ENCODE measurements at places on chromosomes 12 and 14. TPM values are rescaled to one million over a fixed set of nuclear protein-coding genes. Genes with fewer than 3 reads are reported as not detected.
A peak's percentile ranks its signal among the peaks of the same experiment; 100 is the strongest.

GRCh38 chr12:10986812-10987211, at the start of gene TAS2R50:
Gene TAS2R50 (minus strand): TSS chr12:10986912. CDS start chr12:10986860, 52 bp downstream.
- no peak for DNase-seq
- no peak within 1 kb of the TSS for H3K4me3 ChIP-seq
- H3K27me3 ChIP-seq, result peaks cover 4% of the 10 kb centered on the region
- H3K4me1 ChIP-seq, result peaks cover 18% of the 10 kb centered on the region
- no peak within 1 kb of the TSS for H3K27ac ChIP-seq
- H3K36me3 ChIP-seq, result peaks cover 17% of the 10 kb centered on the region

GRCh38 chr12:52441320-52441911, 7.2 kb upstream of the KRT75 start:
- peaks cover 7% of the 10 kb centered on the region for H3K4me1 ChIP-seq
- H3K4me3 ChIP-seq, result no peak overlapping the region
- H3K27me3 ChIP-seq, result peaks cover 9% of the 10 kb centered on the region
- no peak for DNase-seq
- H3K27ac ChIP-seq, result no peak overlapping the region

GRCh38 chr14:31026077-31026449, at the start of gene STRN3:
Gene STRN3 (minus strand): TSS chr14:31026379. CDS start chr14:31026185, 194 bp downstream.
- no peak for DNase-seq
- no peaks in the 10 kb centered on the region for H3K36me3 ChIP-seq
- peak within 1 kb of the TSS; percentile 97 for H3K27ac ChIP-seq
- peaks cover 10% of the 10 kb centered on the region for H3K27me3 ChIP-seq
- peaks cover 27% of the 10 kb centered on the region for H3K4me1 ChIP-seq

GRCh38 chr12:32727237-32727636, 28.5 kb downstream of the YARS2 start:
- H3K27me3 ChIP-seq, result no peaks in the 10 kb centered on the region
- H3K4me1 ChIP-seq, result no peaks in the 10 kb centered on the region
- peaks cover 9% of the 10 kb centered on the region for H3K36me3 ChIP-seq
- no peak overlapping the region for H3K27ac ChIP-seq
- H3K4me3 ChIP-seq, result no peak overlapping the region

GRCh38 chr12:75722714-75723200, 211.3 kb upstream of the KRR1 start:
- H3K27ac ChIP-seq, result peak overlapping the region; percentile 73
- no peaks in the 10 kb centered on the region for H3K36me3 ChIP-seq
- H3K4me3 ChIP-seq, result peak overlapping the region; percentile 18
- H3K27me3 ChIP-seq, result no peaks in the 10 kb centered on the region
- peaks cover 15% of the 10 kb centered on the region for H3K4me1 ChIP-seq

DNA sequence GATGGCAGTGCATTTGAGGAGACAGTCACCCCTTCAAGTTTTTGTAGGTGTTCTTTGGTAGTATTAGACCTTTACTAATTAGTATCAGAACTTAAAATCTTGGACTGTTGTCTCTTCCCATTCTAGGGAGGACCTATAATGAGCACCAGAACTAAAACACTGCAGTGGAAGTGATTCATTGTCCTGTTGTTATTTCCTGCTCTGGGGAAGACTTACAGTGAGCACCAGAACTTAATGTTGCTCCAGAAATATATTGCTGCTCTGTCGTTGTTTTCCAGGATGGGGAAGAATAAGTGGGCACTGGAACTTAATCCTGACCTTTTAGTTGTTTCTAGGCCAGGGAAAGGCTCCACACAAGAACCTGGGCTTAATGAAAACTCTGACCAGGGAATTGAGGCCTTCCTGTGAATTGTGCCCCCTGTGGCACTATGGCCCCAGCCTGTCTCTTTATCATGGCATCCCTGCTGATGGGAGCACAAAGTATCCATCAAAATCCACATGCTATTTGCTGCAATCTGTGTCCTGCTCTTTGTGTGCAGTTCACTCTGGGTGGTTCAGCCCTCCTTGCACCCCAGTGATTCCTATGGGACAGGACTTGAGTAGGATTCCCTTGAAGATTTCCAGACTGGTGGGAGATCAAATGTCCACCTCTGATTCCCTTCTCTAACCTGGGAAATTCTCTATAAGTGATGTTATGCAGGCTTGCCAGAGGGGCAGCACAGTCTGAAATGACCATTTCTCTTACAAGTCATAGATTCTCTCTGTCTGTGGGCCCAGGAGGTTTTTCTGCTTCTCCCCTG, 175.8 kb downstream of the PAWR start:
- no peak overlapping the region for H3K27ac ChIP-seq

DNA sequence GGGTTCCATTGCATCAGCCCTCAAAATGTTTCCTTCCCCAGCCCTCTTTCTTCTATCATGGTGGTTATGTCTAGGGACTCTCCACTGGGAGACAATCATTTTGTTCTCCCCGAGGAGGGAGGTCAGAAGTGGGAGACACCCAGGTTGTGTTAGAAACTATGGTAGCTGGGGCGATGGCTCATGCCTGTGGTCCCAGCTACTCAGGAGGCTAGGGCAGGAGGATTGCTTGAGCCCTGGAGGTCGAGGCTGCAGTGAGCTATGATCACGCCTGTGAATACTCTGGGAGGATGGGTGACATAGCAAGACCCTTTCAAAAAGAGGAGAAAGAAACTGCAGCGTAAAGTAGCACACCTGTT, 13.0 kb upstream of the LRRC23 start:
- H3K36me3 ChIP-seq, result no peaks in the 10 kb centered on the region
- H3K4me1 ChIP-seq, result peaks cover 12% of the 10 kb centered on the region
- H3K4me3 ChIP-seq, result peak overlapping the region; percentile 85
- H3K27ac ChIP-seq, result peak overlapping the region; percentile 92
- peaks cover 7% of the 10 kb centered on the region for H3K27me3 ChIP-seq

DNA sequence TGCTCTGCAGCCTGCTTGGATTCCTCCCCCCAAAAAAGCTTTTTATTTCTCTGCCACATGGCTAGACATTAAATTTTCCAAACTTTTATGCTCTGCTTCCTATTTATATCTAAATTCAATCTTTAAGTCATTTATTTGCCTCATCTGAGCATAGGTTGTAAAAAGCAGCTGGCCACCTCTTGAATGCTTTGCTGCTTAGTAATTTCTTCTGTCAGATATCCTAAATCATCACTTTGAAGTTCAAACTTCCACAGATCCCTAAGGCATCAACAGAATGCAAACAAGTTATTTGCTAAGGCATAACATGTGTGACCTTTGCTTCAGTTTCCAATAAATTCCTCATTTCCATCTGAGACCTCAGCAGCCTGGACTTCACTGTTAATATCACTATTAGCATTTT, 209.6 kb downstream of the FSCB start:
- no peaks in the 10 kb centered on the region for H3K36me3 ChIP-seq
- H3K4me3 ChIP-seq, result no peak overlapping the region
- no peaks in the 10 kb centered on the region for H3K4me1 ChIP-seq

GRCh38 chr14:54410215-54410614, 13.4 kb downstream of the CDKN3 start:
- H3K27ac ChIP-seq, result no peak overlapping the region
- no peaks in the 10 kb centered on the region for H3K4me1 ChIP-seq
- no peak for DNase-seq
- H3K4me3 ChIP-seq, result no peak overlapping the region

- no peaks in the 10 kb centered on the region for H3K4me1 ChIP-seq
- no peaks in the 10 kb centered on the region for H3K36me3 ChIP-seq
- H3K4me3 ChIP-seq, result no peak overlapping the region
- no peak for DNase-seq
- H3K27me3 ChIP-seq, result no peaks in the 10 kb centered on the region
- H3K27ac ChIP-seq, result no peak overlapping the region
Observed at GRCh38 chr12:21065845-21066244, 65.1 kb upstream of the SLCO1B1 start.

DNA sequence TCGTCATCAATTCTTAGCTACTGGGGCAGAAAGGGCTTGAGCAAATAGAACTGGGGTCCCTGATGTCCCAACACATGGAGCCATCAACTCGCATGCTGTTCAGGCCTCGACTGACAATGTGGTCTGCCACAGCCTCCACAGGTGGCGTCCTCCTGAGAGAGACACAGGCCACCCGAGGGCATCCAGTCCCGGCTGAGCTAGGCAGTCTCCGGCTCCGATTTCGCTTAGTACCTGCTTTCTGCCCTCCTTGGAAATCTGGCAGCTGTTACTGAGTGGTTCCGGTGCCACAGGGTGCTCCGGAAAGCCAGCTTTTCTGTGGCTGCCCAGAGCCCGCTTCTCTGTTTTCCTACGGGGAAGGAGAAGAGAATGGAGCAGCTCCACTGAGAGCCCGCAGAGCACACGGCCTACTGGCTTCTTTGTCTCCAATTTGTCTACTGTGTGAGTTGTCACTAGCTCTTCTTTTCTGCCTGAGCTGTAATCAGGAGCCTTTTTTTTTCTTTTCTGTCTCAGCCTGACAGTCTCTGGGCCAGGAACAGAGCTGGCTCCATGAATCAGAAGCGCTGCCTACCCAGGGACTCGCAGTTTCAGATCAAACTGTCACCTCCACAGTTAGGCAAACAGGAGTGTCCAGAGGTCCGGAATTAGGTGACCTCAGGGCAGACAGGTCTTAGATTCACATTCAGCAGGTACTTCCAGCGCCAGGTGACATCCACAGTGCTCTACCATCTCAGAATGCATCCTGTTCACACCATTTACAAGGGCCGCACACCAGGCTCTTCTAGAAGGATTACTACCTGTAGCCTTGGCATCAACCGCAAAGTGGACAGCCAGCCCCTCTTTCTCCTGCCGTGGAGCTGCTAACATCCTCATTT, 73.3 kb downstream of the MOK start:
- H3K27ac ChIP-seq, result no peak overlapping the region
- no peak overlapping the region for H3K4me3 ChIP-seq
- no peaks in the 10 kb centered on the region for H3K36me3 ChIP-seq
- H3K4me1 ChIP-seq, result no peaks in the 10 kb centered on the region
- DNase-seq, result no peak
- H3K27me3 ChIP-seq, result no peaks in the 10 kb centered on the region

DNA sequence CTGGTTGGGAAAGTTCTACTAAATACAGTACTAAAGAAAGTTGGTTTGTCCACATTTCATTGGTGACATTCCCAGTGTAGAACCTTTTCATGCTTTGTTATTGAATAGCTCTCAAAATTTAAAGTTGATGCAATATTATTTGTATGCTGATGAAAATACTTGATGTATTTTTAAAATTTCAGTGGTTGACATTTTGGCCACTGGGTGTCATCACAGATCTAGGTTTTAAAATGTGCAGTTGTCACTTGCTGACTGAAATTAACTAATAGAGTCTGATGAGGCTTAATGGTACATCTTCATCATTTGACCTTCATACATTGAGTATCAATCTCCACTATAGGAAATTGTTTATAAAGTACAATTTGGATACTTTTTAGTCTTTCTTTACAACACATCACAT, 37.1 kb downstream of the CMAS start:
- H3K27me3 ChIP-seq, result no peaks in the 10 kb centered on the region
- no peak overlapping the region for H3K4me3 ChIP-seq
- H3K4me1 ChIP-seq, result no peaks in the 10 kb centered on the region
- no peak overlapping the region for H3K27ac ChIP-seq
- no peak for DNase-seq
- H3K36me3 ChIP-seq, result no peaks in the 10 kb centered on the region

GRCh38 chr14:75972801-75973421, 8.9 kb downstream of the TGFB3 start:
- H3K4me3 ChIP-seq, result no peak overlapping the region
- no peak for DNase-seq
- H3K27ac ChIP-seq, result no peak overlapping the region
- H3K4me1 ChIP-seq, result no peaks in the 10 kb centered on the region
- peaks cover 21% of the 10 kb centered on the region for H3K36me3 ChIP-seq

- H3K4me1 ChIP-seq, result no peaks in the 10 kb centered on the region
- peak; percentile 13 for DNase-seq
- H3K4me3 ChIP-seq, result no peak overlapping the region
- H3K27ac ChIP-seq, result peak overlapping the region; percentile 38
- peaks cover 5% of the 10 kb centered on the region for H3K27me3 ChIP-seq
Observed at GRCh38 chr14:21039585-21040369, 2.4 kb upstream of the RNASE7 start.

- H3K36me3 ChIP-seq, result no peaks in the 10 kb centered on the region
- no peaks in the 10 kb centered on the region for H3K4me1 ChIP-seq
- H3K4me3 ChIP-seq, result no peak overlapping the region
- no peak for DNase-seq
- peaks cover 3% of the 10 kb centered on the region for H3K27me3 ChIP-seq
Observed at GRCh38 chr12:115404761-115405470, 720.9 kb upstream of the TBX3 start.

DNA sequence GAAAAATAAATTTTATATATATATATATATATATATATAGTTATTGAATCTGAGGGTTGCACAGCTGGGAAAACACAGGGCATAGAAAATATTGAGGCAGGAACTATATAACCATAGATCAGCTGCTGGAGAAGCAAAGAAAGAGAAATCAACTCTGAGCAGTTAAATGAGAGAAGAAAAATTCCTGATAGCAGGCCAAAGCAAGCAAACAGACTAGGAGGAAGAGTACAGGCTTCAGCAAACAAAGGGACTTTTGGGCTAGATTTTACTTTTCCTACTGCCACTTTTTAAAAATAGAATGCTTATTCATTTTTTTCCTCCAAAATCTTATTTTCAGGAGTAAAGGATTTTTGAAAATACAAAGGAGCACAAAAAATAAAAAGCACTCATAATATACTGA, 216.0 kb upstream of the PRKD1 start:
- H3K27me3 ChIP-seq, result no peaks in the 10 kb centered on the region
- no peak for DNase-seq
- no peak overlapping the region for H3K27ac ChIP-seq
- no peaks in the 10 kb centered on the region for H3K4me1 ChIP-seq

GRCh38 chr14:96783915-96784224, 13.3 kb upstream of the VRK1 start:
- no peaks in the 10 kb centered on the region for H3K4me1 ChIP-seq
- H3K36me3 ChIP-seq, result no peaks in the 10 kb centered on the region
- peaks cover 3% of the 10 kb centered on the region for H3K27me3 ChIP-seq

DNA sequence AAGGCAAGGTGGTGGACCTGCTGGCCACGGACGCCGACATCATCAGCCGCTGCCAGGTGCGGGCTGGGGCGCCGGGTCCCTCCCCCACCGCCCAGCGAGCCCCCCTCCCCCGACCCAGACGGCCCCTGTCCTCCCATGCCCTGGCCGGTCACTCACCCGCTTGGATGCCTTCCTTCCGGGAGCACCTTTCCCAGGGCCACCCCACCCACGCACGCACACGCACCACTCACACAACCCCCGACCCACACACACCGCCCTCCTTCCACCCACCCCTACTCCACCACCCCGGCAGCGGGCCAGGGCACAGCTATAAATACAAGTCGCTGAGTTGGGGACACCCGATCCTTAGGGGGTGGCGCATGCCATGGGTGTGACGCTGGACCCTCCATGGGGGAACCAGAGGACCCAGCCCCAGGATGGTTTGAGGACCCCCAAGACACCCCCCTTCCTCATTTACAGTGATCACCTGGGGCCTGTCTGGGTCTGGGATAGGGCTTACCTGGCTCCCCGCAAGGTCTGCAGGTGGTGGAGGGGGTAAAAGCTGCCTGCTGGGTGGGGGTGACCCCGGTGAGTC, 465 bp downstream of the ADSS1 start:
- H3K4me1 ChIP-seq, result no peaks in the 10 kb centered on the region
- H3K27ac ChIP-seq, result no peak overlapping the region
- H3K36me3 ChIP-seq, result no peaks in the 10 kb centered on the region

Gene FGD6
- 0.23 TPM for polyA plus RNA-seq

Gene LRRC10
- polyA plus RNA-seq, result not detected

Gene KRT6C
- polyA plus RNA-seq, result not detected

Gene MYO1H
- not detected for polyA plus RNA-seq

Gene FAM181A
- not detected for polyA plus RNA-seq

Gene KRT71
- polyA plus RNA-seq, result not detected

Gene SPX
- polyA plus RNA-seq, result 0.15 TPM

Gene IFNG
- 15.7 TPM for polyA plus RNA-seq

Gene ACOT4
- 9.8 TPM for polyA plus RNA-seq

Gene ENDOU
- not detected for polyA plus RNA-seq

Data from immature natural killer cell (primary cell).